ENCODE measurements at places on chromosomes 5 and 9. TPM values are rescaled to one million over a fixed set of nuclear protein-coding genes. Genes with fewer than 3 reads are reported as not detected.

Gene PDLIM7
- total RNA-seq: 10.4 TPM

Gene LCN2
- not detected for total RNA-seq

Gene LHX3
- total RNA-seq: not detected

DNA sequence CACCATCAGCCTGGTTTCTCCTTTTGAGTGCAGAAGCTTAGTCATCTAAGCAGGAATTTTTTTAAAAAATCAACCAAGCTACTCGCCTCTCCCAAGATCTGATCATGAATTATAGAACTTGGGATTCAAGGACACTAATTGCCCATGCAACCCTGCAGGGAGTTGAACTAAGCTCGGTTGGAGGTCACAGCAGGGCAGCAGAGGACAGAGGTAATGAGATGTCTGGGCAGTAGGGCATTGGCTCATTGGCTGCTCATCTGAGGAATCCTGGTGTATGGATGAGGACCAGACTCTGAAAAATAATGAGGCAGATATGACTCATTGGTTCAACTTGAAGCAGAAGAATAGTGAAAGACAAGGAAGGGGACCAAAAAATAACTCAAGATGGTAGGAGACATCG is 111.8 kb upstream of the TLE1 start:
- no peak for DNase-seq

DNA sequence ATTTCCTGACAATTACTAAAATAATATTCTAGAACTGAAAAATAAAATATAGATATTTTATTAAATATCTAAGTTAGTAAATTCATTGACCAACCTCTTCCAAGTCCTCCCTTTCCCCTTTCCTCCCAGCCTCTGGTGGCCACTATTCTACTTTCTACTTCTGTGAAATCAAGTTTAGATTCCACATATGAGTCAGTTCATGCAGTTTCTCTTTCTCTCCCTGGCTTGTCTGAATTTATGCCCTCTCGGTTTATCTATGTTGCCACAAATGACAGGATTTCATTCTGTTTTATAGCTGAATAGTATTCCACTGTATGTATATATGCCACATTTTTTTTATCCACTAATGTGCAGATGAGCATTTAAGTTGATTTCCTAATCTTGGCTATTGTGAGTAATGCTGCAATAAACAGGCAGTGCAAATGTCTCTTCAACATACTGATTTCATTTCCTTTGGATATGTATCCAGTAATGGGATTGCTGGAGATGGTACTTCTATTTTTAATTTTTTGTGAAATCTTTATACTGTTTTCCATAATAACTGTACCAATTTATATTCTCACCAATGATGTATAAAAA is 52.3 kb downstream of the WDR36 start:
- DNase-seq: no peak

GRCh38 chr5:132762246-132763000 is 14.6 kb downstream of the SEPTIN8 start:
- no peak for DNase-seq

DNA sequence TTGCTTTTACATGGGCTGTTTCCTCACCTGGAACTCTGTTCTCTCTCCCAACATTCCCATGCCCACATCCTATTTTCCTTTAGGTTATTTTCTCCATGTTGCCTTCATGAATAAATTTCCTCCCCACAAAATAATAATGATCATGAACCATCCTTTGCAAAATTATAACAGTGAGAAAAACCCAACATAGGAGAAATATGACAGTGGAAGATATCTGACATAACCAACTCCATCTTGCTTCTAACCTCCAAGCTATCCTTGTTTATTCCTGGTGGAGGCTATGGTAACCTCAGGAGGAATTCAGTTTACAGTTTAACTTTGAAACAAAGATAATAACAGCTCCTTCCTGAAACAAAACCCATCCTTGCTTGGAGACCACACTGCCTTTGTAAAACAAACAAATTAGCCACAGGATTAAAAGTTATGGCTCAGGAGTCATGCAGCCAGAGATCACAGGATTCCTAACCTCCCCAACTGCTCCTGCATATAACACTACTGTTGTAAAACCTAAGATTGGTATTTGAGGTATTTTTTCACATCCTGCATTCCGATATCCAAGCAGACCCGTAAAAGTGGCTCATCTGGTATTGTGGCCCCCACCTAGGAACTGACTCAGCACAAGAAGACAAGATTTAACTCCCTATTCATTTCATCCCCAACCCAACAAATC is 212.4 kb downstream of the TRIM32 start:
- DNase-seq: no peak

DNA sequence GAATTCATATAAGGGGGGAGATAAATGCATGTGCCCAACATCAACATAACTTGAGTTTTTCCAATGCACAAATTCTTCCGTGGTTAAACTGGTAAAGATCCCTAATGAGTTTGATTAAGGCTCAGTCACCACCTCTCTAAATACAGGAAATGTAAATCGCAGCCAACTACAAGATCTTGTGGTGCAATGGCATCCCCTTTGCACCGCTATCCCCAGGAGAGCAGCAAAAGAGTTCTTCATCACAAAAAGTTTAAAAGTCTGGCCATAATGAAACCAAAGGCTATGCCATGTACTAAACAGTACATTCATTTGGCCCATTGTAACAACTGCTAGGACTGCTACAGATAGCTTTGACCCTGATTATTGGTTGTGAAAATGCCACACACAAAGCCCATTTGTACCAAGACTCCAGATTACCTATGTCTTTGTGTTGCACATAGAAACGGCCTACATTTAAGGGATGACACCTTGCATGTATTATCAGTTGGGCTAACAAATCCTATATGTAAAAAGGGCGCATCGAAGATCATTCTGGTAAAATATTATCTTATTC is 44.5 kb downstream of the ZNF608 start:
- DNase-seq: no peak

DNA sequence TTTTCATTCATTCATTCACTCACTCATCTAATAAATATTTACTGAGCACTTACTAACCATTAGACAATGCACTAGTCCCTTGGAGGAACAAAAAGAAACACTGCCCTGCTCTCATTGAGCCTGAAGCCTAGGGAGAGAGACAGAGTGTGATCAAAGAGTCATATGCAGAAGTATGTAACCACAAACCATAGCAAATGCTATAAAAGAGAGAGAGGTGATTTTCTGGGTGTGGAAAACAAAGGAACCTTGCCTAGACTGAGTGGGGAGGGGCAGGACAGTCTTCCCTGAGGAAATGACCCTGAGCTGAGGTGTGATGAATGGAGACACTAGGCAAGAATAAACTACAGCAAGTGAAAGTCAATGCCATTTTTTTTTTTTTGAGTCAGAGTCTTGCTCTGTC is 10.8 kb upstream of the ADRA1B start:
- no peak for DNase-seq
